ENCODE measurements at places on chromosomes 12 and 14.

DNA sequence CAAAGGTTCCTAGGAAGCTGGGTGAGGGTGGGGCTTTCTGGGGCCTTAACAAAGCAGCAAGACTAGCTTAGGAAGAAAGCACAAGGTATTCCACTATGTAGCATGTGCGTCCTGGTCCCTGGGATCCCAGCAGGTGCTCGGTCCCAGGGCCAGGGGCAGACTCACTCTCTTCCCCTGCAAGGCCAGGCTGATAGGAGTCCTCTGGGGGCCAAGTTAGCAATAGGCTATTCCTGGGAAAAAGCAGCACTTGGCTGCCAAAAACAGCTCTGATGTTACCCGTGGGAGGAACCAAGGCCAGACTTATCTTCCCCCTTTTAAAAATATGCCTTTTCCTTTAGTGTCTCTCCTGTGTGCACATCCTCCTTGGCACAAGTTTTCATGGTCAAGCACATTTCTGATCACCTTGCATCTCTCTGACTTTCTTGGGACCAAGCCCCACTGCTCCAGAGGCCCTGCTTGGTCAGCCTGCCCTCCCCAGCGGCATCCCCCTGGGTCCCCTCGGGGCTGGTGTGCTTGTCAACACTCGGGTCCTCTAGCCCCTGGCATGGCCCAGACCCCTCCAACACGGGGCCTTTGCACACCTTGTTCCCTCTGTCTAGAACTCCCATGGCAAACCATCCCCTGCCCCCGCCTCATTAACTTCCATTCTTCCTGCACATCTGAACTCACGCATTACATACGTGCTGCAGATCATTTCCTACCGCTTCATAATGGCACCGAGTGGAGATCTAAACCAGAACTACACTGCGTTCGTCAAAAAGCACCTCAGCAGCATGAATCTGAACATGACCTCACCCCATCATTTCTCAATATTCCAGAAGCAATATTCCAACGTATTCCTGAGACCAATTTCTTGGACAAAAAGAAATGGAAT, 21.9 kb downstream of the CCDC92 start:
- no peak for DNase-seq

DNA sequence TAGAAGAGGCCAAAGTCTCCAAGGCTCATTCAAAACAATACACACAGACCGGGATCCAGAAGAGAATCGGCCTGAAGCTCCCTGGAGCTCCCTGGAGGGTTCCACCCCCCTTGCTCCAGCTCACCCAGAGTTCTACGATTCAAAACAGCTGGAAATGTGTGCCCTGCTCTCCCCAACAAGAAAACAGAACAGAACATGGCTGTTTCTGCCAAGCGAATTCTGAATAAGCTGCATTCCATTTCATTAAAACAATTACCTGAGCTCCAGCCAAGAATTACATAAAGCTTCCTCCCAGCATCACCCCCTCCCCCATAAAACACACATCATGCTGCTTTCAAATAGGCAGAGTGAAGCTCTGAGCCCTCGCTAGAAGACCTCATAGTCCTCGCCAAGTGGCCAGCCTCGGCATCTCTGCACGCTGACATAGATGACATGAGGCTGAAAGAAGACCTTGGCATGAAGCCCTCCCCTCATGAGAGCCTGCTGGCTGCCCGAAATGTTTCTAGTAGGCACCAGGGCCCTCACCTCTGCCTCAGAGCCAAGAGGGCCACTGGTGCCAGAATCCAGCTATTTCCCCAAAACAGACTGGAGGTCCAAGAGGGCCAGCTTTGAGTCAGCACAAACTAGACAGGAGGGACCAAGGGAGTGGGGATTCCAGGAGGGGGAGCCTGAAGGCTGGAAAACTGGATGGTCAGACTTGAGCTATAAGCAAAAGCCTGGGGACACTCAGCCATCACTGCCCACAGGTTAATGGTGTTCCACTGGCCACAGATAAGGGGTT, 8.3 kb downstream of the PXN start:
- DNase-seq, result no peak

DNA sequence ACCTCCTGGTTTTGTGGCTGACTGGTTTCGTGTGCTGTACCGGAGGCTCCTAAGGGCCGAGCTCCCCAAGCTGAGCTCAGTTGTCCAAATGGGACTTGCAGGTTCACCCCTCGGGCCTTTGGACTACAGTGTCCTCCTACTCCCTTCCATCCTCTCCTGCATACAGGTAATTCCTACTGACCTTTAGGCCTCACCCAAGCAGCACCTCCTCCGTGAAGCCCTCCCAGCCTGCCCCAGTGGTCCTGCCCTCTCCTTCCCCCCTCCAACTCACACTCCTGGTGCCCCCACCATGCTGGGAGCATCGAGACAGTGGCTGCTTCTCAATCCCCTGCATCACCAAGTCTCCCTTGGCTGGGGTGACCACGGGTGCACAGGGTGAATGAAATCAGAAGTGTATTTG, 27.1 kb upstream of the YY1 start:
- no peak for DNase-seq

DNA sequence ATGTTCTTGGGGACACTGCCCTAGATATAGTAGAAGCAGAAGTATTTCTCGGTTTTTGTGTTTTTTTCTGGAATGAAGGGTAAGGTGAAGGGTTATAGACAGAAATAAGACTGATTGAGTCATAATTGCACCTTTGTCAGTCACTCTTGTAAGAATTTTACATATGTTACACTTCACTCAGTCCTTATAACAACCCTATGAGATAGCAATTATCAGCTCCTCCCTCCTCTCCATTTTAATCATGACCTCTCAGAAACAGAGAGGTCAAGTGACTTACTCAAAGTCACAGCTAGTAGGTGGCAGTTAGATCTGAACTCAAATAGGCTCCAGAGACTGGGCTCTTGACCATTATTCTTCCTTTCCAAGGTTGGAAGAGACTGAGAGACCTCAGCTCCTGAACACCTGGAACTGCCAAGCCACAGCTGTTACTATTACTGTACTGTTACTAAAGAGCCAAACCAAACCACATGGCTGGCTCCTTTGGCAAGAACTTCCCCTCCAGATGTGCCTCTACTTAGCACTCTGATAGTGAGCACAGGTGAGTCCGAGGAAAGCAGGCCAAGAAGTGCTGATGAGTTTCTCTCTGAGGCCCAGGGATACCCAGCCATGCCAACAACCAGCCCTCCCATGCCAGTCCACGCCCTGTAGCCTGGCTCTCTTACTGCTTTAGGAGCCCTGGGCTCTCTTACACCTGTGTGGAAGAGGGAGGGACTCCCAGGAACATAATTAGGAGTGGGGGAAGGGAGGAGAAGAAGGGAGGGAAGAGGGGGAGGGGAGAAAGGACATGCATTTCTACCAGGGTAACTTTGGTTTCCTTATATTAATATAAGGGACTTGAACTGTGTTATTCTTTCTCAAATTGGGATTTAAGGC, 121.3 kb downstream of the CRADD start:
- no peak for DNase-seq

DNA sequence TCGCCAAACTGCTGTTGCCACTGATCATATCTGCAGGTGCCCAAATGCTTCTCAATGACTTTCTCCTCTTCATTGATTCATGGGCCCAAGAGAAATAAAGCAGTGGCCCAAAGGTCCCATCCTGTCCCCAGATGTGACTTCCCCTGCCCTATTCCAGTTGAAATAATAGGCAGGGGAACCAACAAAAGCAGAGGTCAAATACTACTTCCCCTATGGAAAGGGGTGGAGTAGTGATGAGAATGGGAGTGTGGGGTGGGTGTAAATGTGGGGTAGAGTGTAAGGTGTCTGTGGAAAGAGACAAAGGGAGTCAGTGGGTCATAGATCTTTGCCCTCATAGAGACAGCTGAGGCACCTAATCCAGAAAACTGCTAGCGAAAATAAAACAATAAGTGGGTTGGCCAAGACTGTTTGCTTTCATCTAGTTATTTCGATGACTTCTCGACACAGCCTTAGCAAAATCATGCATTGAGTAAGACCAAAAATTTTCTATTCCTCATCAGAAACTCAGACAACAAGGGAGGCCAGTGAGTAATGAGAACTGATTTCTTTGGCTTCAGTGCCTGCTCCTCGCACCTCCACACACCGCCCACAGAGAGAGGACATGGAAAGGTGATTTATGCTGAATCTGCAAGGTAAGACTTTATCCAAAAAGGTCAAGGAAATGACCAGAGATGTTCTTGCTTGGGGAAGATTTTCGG, 10.9 kb upstream of the IL22 start:
- DNase-seq, result no peak

Measured in stimulated activated CD4-positive, alpha-beta T cell treated with anti-CD3 and anti-CD28 coated beads, Interleukin-15, amount 100 ng/mL, for 1 hour (primary cell).